WERI-Rb-1 (cell line): ENCODE measurements at places on chromosomes 3 and 15.

- no peak for DNase-seq
These were observed 60.3 kb upstream of the UTS2B start for GRCh38 chr3:191390580-191390979.

- no peak for DNase-seq
These were observed 521.9 kb upstream of the RGMA start for GRCh38 chr15:93610944-93611343.

DNA sequence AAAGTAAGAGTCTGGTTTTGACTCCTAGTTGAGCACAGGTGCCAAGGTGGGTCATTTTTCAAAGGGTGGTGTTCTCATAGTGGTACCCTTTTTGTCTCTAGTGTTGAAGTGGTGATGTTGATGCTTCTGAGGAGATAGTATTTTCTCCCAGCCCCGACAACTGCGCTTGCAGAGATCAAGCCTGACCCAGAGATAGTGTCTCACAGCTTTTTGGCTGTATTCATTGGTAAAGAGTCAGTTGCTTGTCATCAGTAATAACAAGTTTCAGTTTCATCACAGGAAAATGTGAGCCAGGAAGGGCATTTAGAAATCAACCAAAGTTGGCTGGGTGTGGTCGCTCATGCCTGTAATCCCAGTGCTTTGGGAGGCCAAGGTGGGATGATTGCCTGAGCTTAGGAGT is 139.3 kb downstream of the NFKBIZ start:
- no peak for DNase-seq

DNA sequence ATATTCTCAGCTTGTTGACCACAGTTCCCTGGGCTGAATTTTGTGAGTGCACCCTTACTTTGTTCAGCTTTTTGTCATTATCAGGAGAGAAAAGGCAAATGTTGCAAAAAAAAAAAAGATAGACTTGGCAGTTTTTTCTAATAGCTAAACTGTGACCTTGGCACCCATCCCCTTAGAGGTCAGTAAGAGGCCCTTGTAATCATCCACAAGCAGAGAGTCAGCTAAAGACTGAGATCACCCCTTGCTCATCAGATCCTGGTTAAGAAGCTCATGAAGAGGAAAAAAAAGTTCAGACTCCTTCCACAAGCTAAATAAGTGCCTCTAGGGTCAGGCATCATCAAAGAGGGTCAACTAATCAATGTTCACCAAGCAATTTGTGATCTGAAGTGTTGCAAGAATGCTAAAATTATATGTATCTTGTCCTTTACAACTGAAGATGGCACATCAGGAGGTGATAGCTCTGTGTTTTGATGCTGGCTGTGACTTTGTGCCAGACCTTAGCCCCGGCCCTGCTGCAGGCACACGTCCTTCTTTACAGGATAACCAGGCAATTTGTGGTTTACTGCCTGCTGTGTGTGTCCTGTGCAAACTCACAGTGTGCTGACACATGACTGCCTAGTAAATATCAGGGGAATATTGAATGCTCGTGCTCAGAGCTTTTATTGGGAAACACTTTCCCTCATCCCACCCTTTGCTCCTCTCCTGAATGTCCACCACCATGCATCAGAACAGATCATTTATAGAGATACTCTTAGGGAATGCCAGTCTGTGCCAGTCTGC is 262.9 kb downstream of the IL5RA start:
- DNase-seq: no peak

DNA sequence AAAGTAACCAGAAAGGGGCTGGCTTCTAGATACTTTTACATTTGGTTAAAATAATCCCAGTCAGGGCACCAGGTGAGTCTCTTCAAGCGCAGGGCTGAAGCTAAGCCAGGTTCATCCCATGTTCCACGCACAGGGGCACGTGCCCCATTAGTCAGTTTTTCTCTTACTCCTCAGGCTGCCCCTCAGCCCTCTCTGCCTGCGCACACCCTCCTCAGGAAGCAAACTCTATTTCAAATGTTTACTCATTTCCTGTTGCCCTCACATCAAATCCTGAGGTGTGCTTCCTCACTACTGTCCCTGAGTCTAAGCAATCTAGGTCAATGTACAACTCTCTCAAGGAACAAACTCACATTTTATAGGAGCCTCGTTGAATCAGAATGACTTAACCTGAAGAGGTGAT is 48.5 kb downstream of the THBS1 start:
- no peak for DNase-seq

- DNase-seq: no peak
These were observed 31.3 kb downstream of the RPN1 start for GRCh38 chr3:128619146-128619890.

DNA sequence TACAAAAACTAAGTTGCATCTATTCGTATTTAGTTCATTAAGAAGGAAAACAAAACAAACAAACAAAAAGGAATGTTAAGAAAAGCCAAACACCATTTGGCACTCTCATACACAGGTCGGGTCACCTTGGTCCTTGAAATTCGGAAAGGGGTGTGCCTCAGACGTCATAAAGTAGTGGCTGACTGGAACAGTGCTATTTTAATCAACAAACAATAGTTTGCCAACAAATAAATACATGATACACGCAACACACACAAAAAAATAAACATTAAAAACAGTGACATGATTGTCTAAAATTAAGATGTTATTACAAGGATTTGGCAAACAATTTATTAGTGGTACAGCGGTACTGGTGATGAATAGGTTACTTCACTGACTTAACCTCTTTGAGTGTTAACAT is 579.6 kb downstream of the MECOM start:
- no peak for DNase-seq

- DNase-seq: no peak
These were observed 2.4 kb downstream of the VGLL4 start for GRCh38 chr3:11641316-11641682.

- DNase-seq: no peak
These were observed 479.3 kb downstream of the EPHA3 start for GRCh38 chr3:89586676-89587075.

DNA sequence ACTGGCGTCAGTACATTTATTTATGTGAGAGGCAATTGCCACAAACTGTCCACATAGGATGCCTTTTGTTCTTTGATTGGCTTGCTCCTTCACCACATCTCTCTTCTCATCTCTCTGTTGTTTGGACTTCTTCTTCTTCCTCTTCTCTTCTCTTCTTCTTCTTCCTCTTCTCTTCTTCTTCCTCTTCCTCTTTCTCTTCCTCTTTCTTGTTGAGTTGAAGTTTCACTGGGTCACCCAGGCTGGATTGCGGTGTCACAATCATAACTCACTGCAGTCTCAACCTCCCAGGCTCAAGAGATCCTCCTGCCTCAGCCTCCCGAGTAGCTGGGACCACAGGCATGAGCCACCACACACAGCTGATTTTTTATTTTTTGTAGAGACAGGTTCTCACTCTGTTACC is 67.7 kb upstream of the GSK3B start:
- DNase-seq: no peak

DNA sequence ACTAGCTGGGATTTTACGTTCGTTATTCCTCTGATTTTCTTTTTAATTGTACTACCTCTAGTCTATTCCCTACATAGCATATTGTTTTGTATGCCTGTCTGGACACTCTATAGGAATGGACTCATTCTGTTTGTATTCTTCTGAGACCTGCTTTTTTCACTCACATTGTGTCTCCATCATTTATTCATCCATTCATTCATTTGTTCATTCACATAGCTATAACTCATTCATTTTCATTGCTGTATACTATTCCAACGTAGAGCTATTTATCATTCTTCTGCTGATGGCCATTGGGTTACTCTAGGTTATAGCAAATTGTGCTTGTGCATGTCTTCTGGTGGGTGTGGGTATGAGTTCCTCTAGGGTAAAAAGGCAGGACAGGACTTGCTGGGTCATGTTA is 74.0 kb upstream of the SLC6A6 start:
- no peak for DNase-seq

- DNase-seq: no peak
These were observed 215.0 kb downstream of the DPH6 start for GRCh38 chr15:35330916-35331315.

GRCh38 chr3:186178412-186178811 is 69.5 kb upstream of the ETV5 start:
- DNase-seq: no peak

GRCh38 chr15:24621630-24622215 is 53.9 kb upstream of the NPAP1 start:
- no peak for DNase-seq

GRCh38 chr15:68816795-68817303 is 3.8 kb downstream of the ANP32A start:
- DNase-seq: no peak

DNA sequence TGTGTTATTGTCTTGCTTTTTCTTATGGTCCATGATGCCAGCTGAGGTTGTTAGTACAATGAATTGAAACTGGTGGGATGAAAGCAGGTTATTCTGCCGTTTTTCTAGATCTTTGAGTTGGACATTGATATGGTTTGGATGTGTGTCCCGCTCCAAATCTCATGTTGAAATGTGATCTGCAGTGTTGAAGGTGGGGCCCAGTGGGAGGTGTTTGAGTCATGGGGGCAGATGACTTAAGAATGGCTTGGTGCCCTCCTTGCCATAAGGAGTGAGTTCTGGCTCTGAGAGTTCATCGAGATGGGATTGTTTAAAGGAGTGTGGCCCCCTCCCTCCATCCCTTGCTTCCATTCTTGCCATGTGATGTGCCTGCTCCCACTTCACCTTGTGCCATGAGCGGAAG is 80.3 kb upstream of the PIAS1 start:
- DNase-seq: no peak

- DNase-seq: no peak
These were observed 138.0 kb downstream of the STT3B start for GRCh38 chr3:31670722-31671121.

GRCh38 chr3:110414855-110415254 is 656.8 kb upstream of the NECTIN3 start:
- DNase-seq: no peak

DNA sequence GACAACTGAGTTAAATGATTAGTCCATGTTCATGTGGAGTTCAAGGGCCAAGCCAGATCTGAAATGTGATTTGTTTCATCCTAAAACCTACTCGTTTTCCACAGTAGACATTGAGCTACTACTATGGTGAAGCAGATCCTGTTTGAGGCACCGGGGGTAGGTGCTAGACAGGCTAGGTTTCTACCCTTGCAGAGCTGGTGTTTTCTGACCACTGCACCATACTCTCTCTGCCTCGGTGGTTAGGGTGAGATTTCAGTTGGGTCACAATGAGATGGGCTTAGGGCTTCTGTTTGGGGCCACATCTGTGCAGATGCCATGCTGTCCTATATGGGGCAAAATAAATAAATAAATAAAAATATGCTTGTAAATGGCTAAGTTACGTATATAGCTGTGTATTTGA is 99.3 kb downstream of the OXNAD1 start:
- DNase-seq: no peak

DNA sequence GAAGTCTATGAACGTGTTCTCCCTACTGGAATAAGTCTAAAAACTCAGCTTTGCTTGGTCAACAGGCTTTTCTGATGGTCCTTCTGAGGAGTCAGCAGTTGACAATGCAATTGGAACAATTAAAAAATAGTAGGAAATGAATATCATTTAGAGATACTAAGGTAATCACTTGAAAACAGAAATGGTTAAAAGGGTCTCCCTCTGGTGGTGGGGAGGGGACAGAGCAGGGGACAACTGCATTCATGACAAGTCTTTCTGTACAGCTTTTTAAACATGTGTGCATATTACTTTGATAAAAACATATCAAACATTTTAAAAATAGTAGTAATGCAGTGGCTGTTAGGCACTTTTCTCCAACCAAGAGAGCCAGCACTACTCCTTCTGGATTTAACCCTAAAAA is 119.9 kb upstream of the FHIT start:
- peak; percentile 47 for DNase-seq

GRCh38 chr3:159174715-159175692 is 373.1 kb downstream of the MFSD1 start:
- no peak for DNase-seq

DNA sequence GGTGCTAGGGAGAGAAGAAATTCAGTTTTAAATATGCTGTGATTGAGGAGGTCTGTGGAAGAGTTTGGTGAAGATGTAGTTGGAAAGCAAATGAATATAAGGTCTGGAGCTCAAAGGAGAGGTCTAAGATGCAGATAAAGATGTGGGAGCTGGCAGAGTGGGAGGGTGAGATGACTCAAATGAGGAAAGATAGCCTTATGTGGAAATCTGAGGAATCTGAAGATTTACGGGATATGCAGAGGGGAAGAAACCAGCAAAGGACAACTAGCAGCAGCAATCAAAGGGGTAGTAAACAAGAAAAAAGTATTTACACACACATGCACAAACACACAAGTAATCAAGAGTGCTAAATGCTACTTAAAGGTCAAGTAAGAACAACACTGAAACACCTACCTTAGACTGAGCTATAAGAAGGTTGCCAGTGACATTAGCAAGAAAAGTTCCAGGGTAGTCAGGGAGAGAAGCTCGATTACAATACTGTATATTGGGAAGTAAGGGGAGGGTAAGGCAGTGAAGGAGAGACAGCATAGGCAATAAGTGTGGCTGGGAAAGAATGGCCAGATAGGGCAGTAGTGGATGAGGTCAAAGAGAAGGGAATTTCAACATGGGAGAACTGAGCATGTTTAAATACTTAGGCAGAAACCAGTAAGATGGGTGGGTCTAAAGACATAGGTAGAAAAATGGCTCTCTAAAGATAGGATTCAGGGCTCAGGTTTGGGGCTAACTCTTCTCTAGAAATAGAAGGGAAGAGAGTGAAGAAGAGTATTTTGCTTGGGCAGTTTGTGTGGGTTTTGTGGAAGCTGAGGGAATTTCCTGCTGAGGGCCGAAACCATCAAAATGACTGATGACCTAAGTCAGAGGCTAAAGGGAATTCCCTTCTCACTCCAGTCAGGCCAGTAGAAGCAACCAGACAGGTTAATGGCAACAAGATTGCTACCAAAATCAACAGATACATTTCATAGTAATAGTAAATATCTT is 8.9 kb downstream of the CMTM6 start:
- DNase-seq: no peak

DNA sequence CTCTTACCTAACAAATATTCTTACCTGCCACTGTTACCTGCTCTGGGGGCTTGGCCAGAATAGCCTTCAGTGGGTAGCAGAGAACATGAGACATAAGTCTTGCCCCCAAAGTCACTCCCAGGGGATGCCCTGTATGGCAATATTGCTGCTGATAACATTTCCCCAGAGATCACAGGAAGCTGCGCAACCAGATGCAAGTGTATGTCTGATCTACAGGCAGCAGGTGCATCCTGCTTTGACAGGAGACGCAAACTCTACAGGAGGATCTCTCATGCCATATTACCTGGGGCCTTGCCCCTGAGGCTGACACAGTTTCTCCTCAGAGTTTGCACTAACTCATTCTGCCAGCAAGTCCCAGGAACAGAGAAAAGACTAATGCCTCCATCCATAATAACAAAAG is 174.4 kb upstream of the LPP start:
- DNase-seq: no peak

- no peak for DNase-seq
These were observed 403.8 kb upstream of the ADAMTS9 start for GRCh38 chr3:65091565-65091964.

GRCh38 chr3:195746751-195747150 is 26.0 kb downstream of the MUC20 start:
- DNase-seq: no peak
